Activated CD4-positive, CD25-positive, alpha-beta regulatory T cell treated with anti-CD3 and anti-CD28 coated beads, Interleukin-2, amount 50 U/mL, for 72 hours (primary cell): ENCODE measurements at places on chromosomes 5 and 9.

DNA sequence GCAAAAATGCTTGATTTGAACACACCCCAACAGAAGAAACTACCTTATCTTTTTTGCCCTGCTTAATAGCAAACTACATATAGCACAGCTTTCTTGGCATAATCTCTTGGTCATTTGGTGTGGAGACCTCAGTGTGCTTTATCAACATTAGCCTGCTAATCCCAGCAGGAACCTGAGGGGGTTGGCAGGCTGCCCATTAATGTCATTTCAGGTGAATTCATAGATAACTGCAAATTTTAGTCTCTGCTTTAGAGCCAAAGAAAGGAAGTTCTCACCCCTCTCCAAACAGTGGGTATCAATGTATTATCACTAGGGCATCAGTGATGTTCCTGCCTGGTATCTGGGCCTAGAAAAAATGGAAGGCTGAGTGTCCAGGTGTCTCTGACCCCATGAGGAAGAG, 489.0 kb downstream of the NTRK2 start:
- no peak for DNase-seq

DNA sequence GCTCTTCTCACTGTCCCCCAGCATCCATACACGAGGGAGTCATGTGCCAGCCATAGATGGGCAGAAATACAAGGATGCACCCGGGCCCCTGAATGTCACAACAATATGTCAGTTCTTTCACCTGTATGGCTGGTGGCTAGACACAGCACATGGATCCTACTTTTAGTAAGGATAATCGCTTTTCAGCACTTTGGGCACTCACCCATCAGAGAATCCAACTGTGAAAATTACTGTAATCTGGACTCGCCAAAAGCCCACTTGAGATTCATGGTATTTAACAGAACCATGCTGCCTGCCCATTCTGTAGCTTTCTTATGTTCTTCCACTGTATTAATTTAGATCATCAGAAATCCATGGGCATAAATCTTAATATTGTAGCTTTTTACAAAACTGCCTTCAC, 124.8 kb downstream of the FRMD3 start:
- no peak for DNase-seq

- no peak for DNase-seq
Measured at GRCh38 chr5:162096448-162096847, 28.9 kb downstream of the GABRG2 start.

GRCh38 chr5:147751156-147751830, 31.2 kb downstream of the JAKMIP2 start:
- no peak for DNase-seq

GRCh38 chr5:171599411-171599810, 180.0 kb downstream of the FGF18 start:
- DNase-seq, result no peak

DNA sequence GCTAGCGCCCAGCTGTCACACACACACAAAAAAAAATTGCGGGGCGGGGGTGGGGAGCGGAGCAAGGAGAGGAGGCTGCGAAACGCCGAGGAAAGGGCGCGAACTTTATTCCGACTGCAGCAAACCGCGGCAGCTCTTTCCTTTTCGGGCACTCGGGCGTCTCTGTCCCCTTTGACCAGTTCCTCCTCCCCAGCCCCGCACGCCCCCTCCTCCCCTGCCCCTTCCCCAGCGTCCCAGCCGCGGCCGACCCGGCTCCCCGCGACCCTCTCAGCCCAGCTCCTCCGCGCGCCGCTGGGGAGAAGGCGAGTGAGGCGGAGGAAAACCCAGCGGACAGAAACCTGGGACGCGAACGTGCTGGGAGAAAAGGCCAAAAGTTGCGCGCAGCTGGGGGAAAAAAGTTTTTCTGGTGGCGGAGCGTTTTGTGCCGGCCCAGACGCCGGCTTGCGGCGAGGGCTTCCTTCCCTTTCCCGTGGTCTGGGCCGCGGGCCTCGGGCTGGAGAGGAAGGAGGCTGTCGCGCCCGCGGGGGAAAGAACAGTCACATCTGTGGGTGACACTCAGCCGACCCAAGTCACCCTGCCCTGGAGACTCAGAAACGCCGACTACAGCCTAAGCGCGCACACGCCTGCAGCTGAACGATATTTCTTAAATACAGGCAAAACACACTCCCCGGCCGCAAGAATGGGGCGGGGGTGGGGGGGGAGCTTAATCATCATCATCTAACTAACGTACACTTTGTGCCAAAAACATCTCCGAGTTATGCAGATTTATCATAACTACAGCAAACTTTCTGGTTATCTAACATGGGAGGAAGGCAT, 1.1 kb upstream of the BNC2 start:
- DNase-seq, result no peak

DNA sequence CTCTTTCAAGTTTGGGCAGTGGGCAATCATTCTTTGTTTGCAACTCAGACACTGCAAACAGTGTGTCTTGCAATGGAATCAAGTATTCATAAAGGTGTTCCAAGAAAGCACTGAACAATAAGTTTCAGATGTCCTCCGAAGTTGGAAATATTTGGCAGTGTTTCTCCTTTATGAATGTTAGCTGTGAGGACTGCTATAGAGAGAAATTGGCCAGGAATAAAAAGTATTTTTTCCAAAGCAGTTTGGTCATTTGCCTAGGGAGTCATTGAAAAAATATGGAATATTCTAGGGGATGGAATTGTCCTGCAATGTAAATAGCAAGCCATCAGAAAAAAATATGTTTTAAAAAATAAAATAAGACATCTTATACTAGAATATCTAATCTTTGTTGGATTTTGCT, 688.6 kb upstream of the SEMA6A start:
- DNase-seq, result no peak

- no peak for DNase-seq
Measured at GRCh38 chr9:110283751-110284150, 27.4 kb upstream of the TXN start.

DNA sequence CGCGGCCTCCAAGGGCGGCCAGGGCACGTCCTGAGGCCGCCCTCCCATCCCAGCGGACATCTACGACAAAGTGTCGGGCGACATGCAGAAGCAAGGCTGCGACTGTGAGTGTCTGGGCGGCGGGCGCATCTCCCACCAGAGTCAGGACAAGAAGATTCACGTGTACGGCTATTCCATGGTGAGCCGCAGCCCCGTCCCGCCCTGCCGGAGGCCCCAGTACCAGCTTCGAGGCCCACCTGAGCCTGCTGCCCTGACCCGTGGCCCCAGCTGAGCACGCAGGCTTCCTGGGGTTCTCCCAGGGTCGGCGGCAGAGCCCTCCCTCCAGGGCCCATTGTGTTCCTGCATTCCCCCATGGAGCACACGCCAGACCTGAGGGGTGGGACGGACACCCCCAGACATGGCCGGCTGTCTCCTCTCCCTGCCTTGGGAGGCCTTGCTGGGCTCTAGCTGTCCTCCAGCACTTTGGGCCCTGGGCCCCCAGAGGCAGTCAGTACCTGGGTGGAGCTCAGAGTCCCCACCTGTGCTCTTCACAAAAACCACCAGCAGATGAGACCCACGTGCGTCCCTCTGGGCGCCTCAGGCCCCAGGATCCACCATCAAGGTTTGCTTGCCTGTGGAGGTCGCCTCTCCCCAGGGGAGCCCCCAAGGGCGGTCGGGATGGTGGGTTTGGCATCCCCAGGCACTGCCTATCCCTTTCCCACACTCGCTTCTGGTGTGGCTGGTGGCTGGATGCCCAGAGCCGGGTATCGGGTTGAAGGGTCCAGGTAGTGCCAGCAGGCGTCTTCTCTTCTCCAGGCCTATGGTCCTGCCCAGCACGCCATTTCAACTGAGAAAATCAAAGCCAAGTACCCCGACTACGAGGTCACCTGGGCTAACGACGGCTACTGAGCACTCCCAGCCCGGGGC, 1.0 kb downstream of the PHPT1 start:
- DNase-seq, result no peak

GRCh38 chr9:137084526-137084925, 2.3 kb upstream of the MAN1B1 start:
- DNase-seq, result no peak

GRCh38 chr5:168472329-168472728, 13.9 kb upstream of the RARS1 start:
- no peak for DNase-seq

- DNase-seq, result no peak
Measured at GRCh38 chr9:94870793-94871558, 144.5 kb downstream of the AOPEP start.

GRCh38 chr5:144335561-144335960, 164.9 kb downstream of the KCTD16 start:
- DNase-seq, result no peak

DNA sequence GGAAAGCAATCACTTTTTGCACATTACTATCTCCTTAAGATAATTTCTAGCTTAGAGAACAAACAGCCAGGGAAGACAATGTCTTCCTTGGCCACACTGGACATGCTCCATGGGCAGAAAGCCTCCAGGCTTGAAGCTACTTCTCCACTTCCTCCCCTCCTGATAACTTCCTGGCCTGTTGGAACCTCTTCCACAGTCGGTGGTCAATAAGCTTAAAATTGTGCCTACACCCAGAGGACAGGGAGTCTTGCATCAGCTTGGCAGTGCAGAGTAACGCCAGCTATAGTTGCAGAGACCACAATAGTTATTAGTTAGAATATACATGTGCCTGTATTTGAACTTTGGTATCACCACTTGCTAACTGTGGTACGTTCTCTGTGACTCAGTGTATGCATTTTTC, 58.1 kb upstream of the ABCA1 start:
- no peak for DNase-seq

DNA sequence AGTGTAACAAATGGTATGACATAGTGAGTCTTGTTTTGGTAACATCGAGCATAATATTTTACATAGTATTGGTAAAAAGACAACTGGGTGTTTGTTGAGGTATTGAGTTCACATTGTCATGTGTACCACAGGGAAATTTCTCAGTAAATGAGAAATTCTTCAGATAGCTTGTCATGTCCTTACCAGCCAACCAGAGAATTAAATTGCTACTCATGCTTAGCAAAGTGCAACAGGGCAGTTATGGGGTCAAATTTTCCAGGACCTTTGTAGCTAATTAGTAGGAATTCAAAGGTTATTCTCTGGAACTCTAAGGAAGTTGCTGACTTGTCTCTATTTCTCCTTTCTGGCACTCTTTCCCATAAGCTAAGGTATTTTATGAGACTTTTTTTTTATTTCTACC, 595.7 kb downstream of the EFNA5 start:
- DNase-seq, result no peak

- DNase-seq, result no peak
Measured at GRCh38 chr9:71662082-71662481, 106.2 kb downstream of the CEMIP2 start.

- DNase-seq, result no peak
Measured at GRCh38 chr5:150438873-150439546, 10.5 kb downstream of the RPS14 start.

DNA sequence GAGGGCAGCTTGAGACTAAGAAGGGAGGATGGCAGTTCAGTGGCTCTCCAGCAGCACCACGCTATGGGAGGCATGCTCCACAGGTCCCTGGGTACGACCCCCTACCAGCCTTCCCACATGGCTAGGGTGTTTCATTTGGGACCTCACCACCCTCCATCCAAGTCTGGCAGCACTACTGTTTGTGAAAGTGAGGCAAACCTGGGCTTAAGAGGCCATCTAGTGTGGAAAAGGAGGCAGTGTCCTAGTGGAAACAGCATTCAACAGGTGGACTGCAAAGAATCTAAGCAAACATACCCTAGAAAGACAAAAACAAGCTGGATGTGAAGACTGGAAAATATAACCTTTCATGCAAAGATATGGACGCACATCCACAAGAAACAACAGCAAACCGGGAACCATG, 4.8 kb upstream of the C5orf47 start:
- no peak for DNase-seq

- DNase-seq, result no peak
Measured at GRCh38 chr5:45417285-45417998, 278.7 kb downstream of the HCN1 start.

GRCh38 chr5:140345919-140346347, 470 bp downstream of the HBEGF start:
- no peak for DNase-seq

- DNase-seq, result no peak
Measured at GRCh38 chr5:72599519-72600370, 92.5 kb upstream of the ZNF366 start.

DNA sequence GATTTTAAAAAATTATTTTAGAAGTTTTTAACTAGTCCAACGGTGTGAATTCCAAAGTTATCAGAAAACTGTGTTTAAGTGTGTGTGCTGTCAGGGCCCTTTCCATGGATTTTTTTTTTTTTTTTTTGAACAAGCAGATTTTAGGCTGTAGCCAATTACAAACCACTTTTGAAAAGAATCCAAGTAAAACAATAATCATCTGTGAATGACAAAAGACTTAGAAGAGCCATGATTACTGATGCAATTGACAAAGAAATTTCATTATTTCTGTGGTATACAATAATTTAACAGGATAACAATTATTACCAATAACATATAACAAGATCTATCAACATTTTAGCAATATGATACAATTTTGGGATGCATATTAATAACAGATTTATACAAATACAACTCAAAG, 16.2 kb upstream of the PAIP1 start:
- DNase-seq, result no peak

DNA sequence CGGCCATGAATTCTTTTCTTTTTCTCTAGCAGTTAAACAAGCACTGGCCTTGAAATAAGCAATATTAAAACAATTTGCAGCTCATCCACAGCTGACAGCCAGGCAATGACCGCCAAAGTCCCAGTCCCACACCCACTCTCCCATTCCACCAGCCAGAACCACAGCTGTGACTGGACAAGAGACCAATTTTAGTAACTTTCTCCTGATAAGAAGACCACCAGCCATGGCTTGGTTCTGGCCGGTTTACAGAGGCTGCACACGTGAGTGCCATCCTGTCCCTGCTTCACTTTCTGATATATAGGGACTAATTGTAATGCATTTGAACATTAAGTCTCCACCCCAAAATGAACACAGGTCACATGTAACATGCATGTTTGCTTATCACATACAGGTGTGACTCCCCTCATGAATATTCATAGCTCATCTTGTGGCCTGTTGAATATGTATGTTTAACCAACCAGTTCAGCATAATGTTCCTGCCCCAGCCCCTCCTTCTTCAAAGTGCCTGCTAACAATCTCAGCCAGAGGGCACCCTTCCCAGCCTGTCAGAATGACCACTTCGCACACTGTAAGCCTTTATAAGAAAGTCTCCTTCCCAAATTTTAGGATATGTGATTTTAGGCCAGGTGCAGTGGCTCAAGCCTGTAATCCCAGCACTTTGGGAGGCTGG, 23.9 kb upstream of the FANCC start:
- no peak for DNase-seq
